CD4-positive, alpha-beta T cell (primary cell): ENCODE measurements at places on chromosomes 13 and 19. TPM values are rescaled to one million over a fixed set of nuclear protein-coding genes. Genes with fewer than 3 reads are reported as not detected.
A peak's percentile ranks its signal among the peaks of the same experiment; 100 is the strongest.

- no peak for DNase-seq
Observed at GRCh38 chr19:19460258-19460731, 54.8 kb downstream of the GATAD2A start.

Gene DACT3
- 0.11 TPM for total RNA-seq

Gene SBSN
- not detected for total RNA-seq

DNA sequence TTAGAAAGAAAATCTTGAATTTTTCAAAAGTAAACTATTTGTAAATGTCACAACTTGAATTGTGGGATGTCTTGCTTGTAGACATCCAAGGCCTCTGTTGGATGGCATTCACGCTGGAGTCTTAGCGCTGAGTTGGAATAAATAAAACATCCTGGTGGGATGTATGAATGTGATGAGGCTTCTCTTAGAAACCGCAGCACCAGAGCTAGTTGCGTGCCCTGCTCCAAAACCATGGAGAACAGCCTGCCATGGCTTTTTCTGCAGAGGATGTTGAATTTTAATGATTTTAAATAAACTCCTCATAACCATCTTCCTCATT is 70.4 kb downstream of the DPY19L3 start:
- no peak for DNase-seq

Gene PPM1N
- total RNA-seq, result 3.3 TPM

DNA sequence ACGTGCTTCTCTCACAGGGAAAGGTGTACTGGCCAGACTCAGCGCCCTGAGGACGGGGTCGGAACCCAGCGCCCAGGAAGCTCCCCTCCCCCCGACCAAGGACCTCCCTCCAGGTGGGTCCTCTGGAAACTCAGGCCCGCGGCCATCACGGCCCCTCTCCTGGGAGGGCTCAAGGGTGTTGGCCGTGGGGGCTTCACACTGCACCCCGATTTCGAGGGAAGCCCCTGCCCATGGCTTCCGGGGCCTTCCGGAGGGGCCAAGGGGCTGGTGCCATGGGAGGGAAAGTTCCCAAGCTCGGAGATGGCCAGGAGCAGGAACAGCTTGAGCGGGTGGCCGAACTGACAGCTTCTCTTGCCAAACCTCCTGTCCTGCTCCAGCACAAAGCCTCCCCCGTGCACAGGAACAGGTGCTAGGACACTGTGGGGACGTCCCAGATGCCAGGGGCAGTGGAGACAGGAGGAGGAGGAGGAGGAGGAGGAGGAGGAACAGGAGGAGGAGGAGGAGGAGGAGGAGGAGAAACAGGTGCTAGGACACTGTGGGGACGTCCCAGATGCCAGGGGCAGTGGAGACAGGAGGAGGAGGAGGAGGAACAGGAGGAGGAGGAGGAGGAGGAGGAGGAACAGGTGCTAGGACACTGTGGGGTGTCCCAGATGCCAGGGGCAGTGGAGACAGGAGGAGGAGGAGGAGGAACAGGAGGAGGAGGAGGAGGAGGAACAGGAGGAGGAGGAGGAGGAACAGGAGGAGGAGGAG is 10.0 kb downstream of the SBNO2 start:
- no peak for DNase-seq

DNA sequence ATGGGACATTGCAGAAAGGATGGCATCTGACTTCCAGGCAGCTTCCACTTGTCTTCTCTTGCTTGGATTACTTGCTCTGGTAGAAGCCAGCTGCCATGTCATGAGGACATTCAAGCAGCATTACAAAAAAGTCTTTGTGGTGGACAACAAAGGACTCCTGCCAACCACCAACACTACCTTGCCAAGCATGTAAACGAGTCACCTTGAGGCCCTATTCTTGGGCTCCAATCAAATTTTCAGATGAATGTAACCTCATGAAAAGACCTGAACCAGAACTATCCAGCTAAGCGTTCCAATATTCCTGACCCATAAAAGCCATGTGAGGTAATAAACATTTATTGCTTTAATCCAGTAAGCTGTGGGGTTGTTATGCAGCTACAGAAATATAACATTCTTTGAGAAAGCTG is 12.5 kb downstream of the PROSER1 start:
- no peak for DNase-seq

Gene EHD2
- total RNA-seq, result 0.16 TPM

- peak; percentile 72 for DNase-seq
Observed at GRCh38 chr19:49533551-49534488, 6.0 kb downstream of the RCN3 start.

Gene FAM124A
- not detected for total RNA-seq

DNA sequence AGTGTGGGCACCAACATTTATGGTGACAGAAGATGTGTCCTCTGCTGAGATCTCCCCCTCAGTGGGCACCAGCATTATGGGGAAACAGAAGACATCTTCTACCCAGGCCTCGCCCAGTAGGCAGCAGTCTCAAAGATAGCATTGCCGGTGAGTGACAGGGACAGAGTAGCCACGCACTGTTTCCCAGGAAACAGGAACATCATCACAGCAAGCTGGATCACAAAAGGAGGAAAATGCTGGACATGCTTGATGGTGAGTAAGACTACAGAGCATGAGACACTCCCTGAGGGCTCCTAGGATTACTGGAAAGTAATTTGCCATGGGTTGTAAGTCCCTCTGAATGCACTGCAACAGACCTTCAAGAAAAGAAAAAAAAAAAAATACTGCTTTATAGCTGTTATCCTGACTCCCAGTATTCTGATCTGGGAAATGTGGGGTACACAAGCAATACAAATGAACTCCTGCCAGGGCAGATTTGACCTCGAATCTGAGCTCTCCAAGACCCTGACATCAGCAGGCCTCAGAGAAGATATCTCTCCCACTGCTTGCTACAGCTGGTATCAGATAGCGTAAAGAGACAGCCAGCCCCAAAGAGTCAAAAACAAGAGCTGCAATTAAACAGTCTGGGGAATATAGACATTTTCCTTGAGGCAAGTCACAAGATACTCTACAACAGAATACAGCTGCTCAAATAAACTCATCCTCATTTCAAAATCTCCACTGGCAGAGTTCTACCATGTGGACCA is 180.4 kb downstream of the RBM26 start:
- DNase-seq, result no peak

- DNase-seq, result no peak
Observed at GRCh38 chr13:72678312-72678711, 49.1 kb downstream of the MZT1 start.

Gene TMPRSS9
- not detected for total RNA-seq

DNA sequence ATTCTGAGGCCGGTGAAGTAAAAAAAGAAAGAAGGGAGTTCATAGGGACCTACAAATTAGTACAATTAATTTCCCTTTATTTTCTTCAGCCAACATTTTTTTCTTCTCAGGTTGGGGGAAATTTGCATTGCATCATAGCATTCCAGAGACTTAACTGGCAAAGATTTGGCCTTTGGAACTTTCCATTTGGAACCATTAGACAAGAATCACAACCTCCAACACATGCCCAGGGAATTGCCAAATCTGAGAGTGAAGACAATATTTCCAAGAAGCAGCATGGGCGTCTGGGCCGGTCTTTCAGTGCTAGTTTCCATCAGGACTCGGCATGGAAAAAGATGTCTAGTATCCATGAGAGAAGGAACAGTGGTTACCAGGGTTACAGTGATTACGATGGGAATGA is 6.4 kb upstream of the ERCC5 start:
- DNase-seq, result no peak

DNA sequence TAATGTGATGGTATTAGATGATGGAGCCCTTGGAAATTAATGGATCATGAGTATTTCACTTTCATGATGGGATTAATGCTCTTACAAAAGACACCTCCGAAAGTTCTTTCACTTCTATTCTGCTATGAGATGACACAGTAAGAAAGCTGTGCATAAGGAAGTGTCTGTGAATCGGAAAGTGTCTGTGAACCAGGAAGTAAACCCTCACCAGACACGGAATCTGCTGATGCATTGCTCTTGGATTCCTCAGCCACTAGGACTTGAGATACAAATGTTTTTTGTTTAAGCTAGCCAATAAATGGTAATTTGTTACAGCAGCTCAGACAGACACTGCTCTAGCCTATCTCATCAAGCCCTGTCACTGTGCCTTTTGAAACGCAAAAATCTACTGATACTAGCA is 440.4 kb upstream of the PRR20A start:
- DNase-seq, result no peak

GRCh38 chr19:49073514-49074378 is 1.2 kb upstream of the KCNA7 start:
- DNase-seq, result no peak

Gene EPS8L1
- 2.0 TPM for total RNA-seq

GRCh38 chr19:30269638-30270037 is 102.5 kb upstream of the ZNF536 start:
- no peak for DNase-seq

GRCh38 chr19:22604571-22605274 is 29.4 kb upstream of the ZNF492 start:
- DNase-seq, result no peak

Gene CNN1
- not detected for total RNA-seq

DNA sequence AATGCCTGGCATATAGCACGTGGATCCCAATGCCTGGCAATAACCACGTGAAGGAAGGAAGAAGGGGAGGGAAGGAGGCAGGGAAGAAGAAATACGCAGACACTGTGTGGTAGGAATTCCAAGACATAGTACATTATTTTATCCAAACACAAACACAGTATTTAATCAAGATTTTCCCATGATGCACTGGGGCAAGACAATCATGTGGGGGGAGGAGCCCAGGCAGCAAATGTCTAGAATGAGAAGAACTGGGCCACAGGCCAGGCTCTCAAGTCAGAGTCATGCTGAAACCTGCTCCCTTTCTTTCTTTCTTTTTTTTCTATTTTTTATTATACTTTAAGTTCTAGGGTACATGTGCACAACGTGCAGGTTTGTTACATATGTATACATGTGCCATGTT is 717.9 kb downstream of the UQCRFS1 start:
- no peak for DNase-seq

Gene CLEC17A
- total RNA-seq, result not detected

GRCh38 chr19:15250640-15250993 is 18.4 kb upstream of the EPHX3 start:
- no peak for DNase-seq

Gene EXOC3L2
- total RNA-seq, result not detected

GRCh38 chr13:66359910-66360552 is 870.1 kb downstream of the PCDH9 start:
- no peak for DNase-seq

- DNase-seq, result no peak
Observed at GRCh38 chr13:47213047-47213446, 316.2 kb upstream of the HTR2A start.

DNA sequence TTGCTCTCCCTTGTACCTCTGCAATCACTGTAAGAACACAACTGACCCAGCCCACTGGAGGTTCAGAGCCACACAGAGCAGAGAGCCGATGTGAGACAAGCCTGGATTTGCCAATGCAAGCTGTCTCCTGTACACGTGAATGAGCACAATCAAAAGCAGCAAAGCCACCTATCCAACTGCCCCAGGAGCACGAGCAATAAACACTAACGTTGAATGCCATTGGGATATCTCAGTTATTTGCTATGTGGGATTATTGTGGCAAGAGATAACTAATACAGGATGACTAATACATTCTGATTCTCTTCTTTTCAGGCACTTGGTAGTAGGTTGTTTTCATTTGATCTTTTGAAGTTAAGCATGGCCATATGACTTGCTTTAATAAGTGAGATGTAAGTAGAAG is 85.2 kb upstream of the FAM216B start:
- no peak for DNase-seq

- DNase-seq, result no peak
Observed at GRCh38 chr13:21009036-21009435, 52.4 kb downstream of the LATS2 start.

Gene ZNF578
- 1.6 TPM for total RNA-seq

DNA sequence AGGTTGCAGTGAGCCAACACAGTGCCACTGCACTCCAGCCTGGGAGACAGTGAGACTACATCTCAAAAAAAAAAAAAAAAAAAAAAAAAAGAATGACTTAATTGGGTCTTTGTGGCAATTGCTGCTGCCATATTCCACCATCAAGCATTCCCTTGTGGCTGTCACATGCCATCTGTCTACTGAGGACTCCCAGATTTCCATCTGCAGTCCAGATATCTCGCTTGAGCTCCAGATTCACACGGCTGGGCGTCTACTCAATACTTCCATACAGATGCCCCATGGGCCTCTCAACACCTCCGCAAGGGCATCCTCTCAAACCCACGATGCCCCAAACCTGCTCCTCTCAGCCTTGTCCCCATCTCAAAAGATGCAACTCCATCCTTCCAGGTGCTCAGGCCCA is 12.9 kb downstream of the TMEM143 start:
- DNase-seq, result no peak

Gene C19orf73
- 1.5 TPM for total RNA-seq

DNA sequence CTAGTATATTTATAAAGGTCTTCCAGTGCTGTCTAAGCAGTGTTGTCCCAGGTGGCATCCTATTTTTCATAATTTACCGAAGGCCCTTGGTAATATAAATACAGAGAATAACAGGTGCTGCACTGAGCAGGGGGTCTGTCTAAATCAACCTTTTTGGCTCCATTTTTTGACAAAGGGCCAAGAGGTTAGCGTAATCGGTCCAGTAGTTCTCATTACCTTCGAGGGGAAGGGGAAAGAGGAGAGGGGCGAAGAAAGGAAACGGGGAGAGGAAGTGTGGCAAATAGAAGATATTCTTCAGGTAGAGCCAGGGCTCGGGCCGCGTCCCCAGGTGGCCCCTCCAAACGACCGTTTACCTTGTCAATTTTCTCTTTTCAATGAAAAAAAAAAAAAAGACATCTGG is 749 bp upstream of the PAN3 start:
- no peak for DNase-seq
